ENCODE measurements at places on chromosomes 16 and 17. TPM values are rescaled to one million over a fixed set of nuclear protein-coding genes. Genes with fewer than 3 reads are reported as not detected.
A peak's percentile ranks its signal among the peaks of the same experiment; 100 is the strongest.

- H3K27me3 ChIP-seq = no peaks in the 10 kb centered on the region
- peak overlapping the region; percentile 71 for H3K27ac ChIP-seq
- H3K36me3 ChIP-seq = peaks cover 32% of the 10 kb centered on the region
- H3K4me3 ChIP-seq = peak overlapping the region; percentile 76
Measured at GRCh38 chr16:88804173-88804551, 573 bp downstream of the CDT1 start.

DNA sequence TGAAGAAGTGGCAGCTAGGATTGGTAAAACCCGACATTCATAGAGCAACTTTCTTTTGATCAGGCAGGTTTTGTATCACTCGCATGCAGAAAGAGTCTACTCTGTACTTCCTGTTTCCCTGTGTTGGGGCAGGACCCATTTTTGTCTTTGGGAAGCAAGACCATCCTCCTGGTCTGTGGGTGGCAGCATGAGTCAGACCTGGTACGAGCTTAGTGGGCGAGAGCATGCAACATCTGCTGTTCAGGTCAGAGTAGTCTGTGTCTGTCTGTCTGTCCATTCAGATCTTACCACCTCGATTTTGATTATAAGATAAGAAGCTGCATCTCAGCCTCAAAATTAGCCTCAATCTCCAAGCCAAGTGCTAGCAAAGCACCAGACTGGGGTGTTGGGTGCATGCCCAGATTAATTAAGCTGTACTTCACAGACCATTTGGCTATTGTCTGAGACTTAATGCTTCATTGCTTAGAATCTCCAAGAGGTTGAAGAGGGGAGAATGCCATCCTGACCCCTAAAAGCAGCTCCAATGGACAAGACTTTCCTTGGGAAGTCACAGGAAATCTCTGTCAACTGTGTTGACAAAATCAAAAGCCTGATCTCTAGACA lies 110.9 kb downstream of the XYLT1 start:
- H3K27me3 ChIP-seq = peaks cover 2% of the 10 kb centered on the region
- no peaks in the 10 kb centered on the region for H3K36me3 ChIP-seq
- no peaks in the 10 kb centered on the region for H3K4me1 ChIP-seq
- H3K4me3 ChIP-seq = no peak overlapping the region
- DNase-seq = no peak

Gene RAMP2
- 0.74 TPM for total RNA-seq

GRCh38 chr17:50638606-50638965 lies 3.9 kb downstream of the ABCC3 start:
- H3K27ac ChIP-seq = peak overlapping the region; percentile 73
- peaks cover 96% of the 10 kb centered on the region for H3K4me1 ChIP-seq
- no peak overlapping the region for H3K4me3 ChIP-seq

DNA sequence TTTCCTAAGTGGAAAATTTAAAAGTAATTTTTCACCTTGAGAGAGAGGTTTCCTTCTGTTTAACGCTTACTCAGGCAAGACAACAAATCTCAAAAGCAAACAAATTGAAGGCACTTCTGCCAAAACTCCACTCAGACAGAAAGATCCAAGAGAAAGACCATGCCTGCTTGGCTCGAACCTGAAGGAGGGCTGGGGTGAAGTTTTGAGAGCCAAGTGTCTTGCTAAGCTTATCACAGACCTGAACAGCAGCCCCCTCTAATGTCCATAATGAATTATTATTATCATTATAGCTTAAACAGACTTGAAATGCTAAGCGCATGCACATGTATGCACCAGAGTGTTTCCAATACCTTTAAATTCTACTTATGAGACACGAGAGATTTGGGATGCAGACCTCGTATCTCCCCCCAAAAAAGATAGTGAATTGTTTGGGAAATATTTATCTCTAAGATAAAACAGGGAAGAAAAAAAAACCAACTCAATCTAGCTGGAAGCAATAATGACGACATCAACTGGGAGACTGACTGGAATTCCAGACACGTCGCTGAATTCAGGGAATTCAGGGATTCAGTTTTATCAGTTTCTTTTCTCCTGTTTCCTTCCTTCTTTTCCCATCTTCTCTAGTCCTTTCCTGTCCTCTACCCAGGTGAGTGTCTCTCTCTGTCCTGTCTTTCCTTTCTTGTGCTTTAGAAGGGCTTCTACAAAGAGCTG lies 473.2 kb downstream of the RBFOX1 start:
- no peaks in the 10 kb centered on the region for H3K4me1 ChIP-seq
- peaks cover 16% of the 10 kb centered on the region for H3K27me3 ChIP-seq
- no peaks in the 10 kb centered on the region for H3K36me3 ChIP-seq
- no peak overlapping the region for H3K4me3 ChIP-seq
- H3K27ac ChIP-seq = no peak overlapping the region

Gene OR4D1
- total RNA-seq = not detected

- no peaks in the 10 kb centered on the region for H3K36me3 ChIP-seq
- no peak overlapping the region for H3K27ac ChIP-seq
- H3K4me3 ChIP-seq = no peak overlapping the region
- DNase-seq = no peak
- H3K4me1 ChIP-seq = peaks cover 50% of the 10 kb centered on the region
Measured at GRCh38 chr17:381941-382643, 29.5 kb upstream of the RPH3AL start.

Gene IL34
- 1.4 TPM for total RNA-seq

GRCh38 chr17:61635913-61636432 lies 45.0 kb upstream of the NACA2 start:
- H3K4me1 ChIP-seq = no peaks in the 10 kb centered on the region
- H3K27me3 ChIP-seq = no peaks in the 10 kb centered on the region
- DNase-seq = peak; percentile 62
- H3K27ac ChIP-seq = no peak overlapping the region
- H3K4me3 ChIP-seq = no peak overlapping the region

- H3K27ac ChIP-seq = no peak overlapping the region
- peaks cover 36% of the 10 kb centered on the region for H3K27me3 ChIP-seq
- no peaks in the 10 kb centered on the region for H3K36me3 ChIP-seq
- DNase-seq = no peak
- peaks cover 56% of the 10 kb centered on the region for H3K4me1 ChIP-seq
- no peak overlapping the region for H3K4me3 ChIP-seq
Measured at GRCh38 chr17:42285346-42286050, 2.8 kb upstream of the STAT5A start.

Gene FOXO3B
- 2.1 TPM for total RNA-seq

DNA sequence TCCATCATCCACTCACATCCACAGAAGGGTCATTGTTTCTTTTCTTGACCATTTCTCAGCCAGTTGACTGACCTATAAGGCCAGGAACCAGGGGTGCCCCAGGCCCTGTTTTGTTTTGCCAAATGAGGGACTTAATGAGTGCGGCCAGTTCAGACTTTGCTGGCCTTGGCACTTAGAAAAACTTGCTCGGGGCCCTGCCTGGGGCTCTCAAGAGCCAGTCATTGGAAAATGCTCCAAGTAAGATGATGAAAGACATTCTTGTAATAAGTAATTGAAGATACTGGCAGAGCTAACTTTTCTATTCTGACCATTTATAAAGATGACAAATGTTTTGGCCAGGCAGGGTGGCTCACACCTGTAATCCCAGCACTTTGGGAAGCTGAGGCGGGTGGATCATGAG lies 29.0 kb upstream of the CLEC18B start:
- peaks cover 20% of the 10 kb centered on the region for H3K4me1 ChIP-seq
- H3K27ac ChIP-seq = no peak overlapping the region
- DNase-seq = no peak

- DNase-seq = no peak
- H3K27ac ChIP-seq = no peak overlapping the region
- H3K27me3 ChIP-seq = no peaks in the 10 kb centered on the region
- no peak overlapping the region for H3K4me3 ChIP-seq
- H3K4me1 ChIP-seq = peaks cover 27% of the 10 kb centered on the region
Measured at GRCh38 chr17:64091116-64091515, 38.8 kb downstream of the ERN1 start.

GRCh38 chr17:34980681-34981537 lies 597 bp downstream of the LIG3 start:
- peaks cover 2% of the 10 kb centered on the region for H3K36me3 ChIP-seq
- peak; percentile 83 for DNase-seq
- peak overlapping the region; percentile 98 for H3K27ac ChIP-seq
- peak overlapping the region; percentile 87 for H3K4me3 ChIP-seq
- no peaks in the 10 kb centered on the region for H3K27me3 ChIP-seq

DNA sequence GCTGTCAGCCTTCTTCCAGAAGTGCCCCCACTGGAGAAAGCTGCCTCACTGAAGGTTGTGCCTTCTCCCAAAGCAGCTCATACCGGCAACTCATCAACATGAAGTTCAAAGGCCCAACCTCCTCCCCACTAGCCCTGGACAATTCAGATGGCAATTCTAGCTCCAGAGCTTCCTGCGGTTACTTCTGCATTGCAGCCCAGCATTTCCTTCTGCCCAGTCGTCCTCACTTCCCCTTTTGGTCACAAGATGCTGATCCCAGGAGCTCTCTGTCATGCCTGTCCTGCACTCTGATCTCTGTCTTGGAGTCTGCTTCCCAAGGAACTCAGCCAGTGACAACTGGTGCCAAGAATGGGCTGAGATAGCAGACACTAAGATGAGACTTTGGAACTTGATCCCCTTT lies 178.2 kb upstream of the SOX9 start:
- H3K4me1 ChIP-seq = no peaks in the 10 kb centered on the region
- no peak overlapping the region for H3K27ac ChIP-seq
- no peaks in the 10 kb centered on the region for H3K36me3 ChIP-seq
- H3K4me3 ChIP-seq = no peak overlapping the region
- H3K27me3 ChIP-seq = no peaks in the 10 kb centered on the region

Gene AOC3
- total RNA-seq = 8.7 TPM

Gene SLC35G6
- total RNA-seq = not detected

GRCh38 chr17:36999471-36999870 lies 50.7 kb downstream of the AATF start:
- no peak for DNase-seq
- H3K4me3 ChIP-seq = no peak overlapping the region

DNA sequence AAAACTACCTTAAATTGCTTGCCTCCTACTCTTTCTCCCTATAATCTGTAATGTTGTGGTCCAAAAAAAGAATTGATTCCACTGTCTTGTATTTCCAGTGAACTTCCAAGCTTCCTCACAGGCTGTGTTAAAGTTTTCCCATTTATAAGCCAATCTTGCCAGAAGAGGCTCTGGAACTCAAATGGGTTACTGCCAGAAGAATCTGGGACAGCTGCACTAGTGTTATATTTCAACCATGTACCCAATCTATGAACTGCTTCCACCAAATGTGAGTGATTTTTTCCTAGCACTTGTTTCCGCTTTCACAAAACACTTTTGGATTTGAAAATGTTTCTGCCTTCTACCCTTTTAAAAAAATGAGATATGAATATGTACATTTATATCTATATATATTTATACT lies 1.8 kb downstream of the CCDC43 start:
- no peak overlapping the region for H3K4me3 ChIP-seq
- H3K27ac ChIP-seq = no peak overlapping the region
- no peaks in the 10 kb centered on the region for H3K27me3 ChIP-seq
- H3K4me1 ChIP-seq = peaks cover 27% of the 10 kb centered on the region

Gene LRRC37A3
- total RNA-seq = 1.1 TPM

Gene MVP
- 22.0 TPM for total RNA-seq

DNA sequence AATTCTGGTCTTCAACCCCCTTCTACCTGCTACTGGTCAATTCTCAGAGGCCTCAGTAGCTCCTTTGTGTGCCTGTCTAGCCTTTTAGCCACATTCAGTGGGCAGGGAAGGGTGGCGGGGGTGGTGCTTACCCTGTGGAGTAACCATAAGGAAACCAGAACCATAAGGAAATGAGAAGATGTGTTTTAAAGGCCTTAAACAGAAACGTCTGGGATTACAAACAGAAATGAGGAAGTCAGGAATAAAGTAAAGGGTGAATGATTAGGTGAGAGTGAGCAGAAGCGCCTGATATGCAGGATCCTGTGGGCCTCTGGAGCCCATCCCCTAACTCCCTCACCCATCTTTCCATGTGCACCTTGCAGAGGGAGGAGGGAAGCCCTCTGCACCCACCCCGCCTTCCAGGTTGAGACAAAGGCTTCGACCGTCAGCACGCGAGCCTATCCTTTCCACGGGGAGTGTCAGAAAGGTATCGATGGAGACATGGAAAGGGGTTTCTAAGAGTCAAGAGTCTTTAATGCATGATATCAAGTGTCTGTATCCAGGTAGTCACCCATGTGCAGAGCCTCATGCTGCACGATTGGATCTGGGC lies 20.4 kb downstream of the KIAA0513 start:
- peaks cover 1% of the 10 kb centered on the region for H3K27me3 ChIP-seq
- DNase-seq = no peak
- H3K36me3 ChIP-seq = no peaks in the 10 kb centered on the region
- peaks cover 14% of the 10 kb centered on the region for H3K4me1 ChIP-seq

GRCh38 chr17:67258821-67259468 lies 13.9 kb upstream of the HELZ start:
- no peaks in the 10 kb centered on the region for H3K27me3 ChIP-seq
- no peak for DNase-seq
- H3K36me3 ChIP-seq = no peaks in the 10 kb centered on the region
- H3K4me3 ChIP-seq = no peak overlapping the region
- no peak overlapping the region for H3K27ac ChIP-seq
- peaks cover 56% of the 10 kb centered on the region for H3K4me1 ChIP-seq

- no peak within 1 kb of the TSS for H3K27ac ChIP-seq
- peak; percentile 46 for DNase-seq
- H3K4me3 ChIP-seq = peak within 1 kb of the TSS; percentile 92
- H3K27me3 ChIP-seq = no peaks in the 10 kb centered on the region
- peaks cover 49% of the 10 kb centered on the region for H3K4me1 ChIP-seq
Measured at GRCh38 chr16:71626018-71626857, at the start of gene MARVELD3. Gene MARVELD3 (plus strand): TSS chr16:71626184. CDS start chr16:71626230, 46 bp downstream.

Gene PMP22
- total RNA-seq = 5.7 TPM

Gene TPSG1
- not detected for total RNA-seq

DNA sequence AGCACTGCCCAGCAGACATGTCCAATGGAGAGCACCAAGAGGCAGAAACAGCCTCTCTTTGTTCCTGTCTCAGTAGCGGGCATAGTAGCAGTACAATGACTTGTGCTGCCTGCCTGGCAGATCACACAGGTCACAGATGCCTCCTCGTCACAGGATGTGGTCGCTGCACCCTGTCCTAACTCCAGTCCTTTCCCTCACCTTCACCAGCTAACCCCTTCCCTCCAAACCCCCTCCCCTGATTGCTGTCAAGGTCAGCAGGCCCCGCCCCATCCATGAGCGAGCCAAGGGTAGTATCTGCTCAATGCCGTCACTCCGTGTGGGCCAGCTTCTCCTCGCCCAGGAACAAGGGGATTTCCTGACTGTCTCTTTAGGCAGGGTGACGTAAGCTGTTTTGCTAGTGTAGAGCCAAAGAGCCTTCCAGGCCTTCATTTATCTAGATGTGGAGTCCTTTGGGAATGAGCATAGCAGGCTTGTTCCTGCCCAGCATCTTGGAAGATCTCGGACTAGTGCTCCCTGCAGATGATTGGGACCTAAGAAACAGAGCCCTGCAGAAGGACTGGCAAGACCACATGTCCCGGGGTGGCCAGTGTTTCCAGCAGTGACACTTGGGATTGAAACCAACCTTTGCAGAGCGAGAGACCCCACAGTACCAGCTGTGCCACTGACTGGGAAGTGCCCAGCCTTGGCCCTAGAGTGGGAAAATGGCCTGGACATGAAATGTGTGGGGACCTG lies 75.9 kb upstream of the TNRC6C start:
- H3K4me3 ChIP-seq = no peak overlapping the region
- no peak overlapping the region for H3K27ac ChIP-seq
- peak; percentile 18 for DNase-seq
- peaks cover 82% of the 10 kb centered on the region for H3K27me3 ChIP-seq
- no peaks in the 10 kb centered on the region for H3K36me3 ChIP-seq

- no peak for DNase-seq
- H3K4me1 ChIP-seq = no peaks in the 10 kb centered on the region
- H3K36me3 ChIP-seq = peaks cover 71% of the 10 kb centered on the region
- no peaks in the 10 kb centered on the region for H3K27me3 ChIP-seq
Measured at GRCh38 chr17:37123941-37124820, 175.4 kb downstream of the AATF start.

Gene MT1E
- 1,398 TPM for total RNA-seq

Data from HepG2 (cell line).